Vagina (tissue), 2 donors: ENCODE measurements at places on chromosomes 6 and 20.
A peak's percentile ranks its signal among the peaks of the same experiment; 100 is the strongest.

- DNase-seq = no peak
Measured at GRCh38 chr6:131060311-131060710, 2.7 kb downstream of the EPB41L2 start.

GRCh38 chr6:109238396-109238795 lies 143.1 kb downstream of the CEP57L1 start:
- no peak for DNase-seq

GRCh38 chr6:156976216-156977127 lies 199.3 kb downstream of the ARID1B start:
- DNase-seq = no peak

GRCh38 chr6:143592335-143592734 lies 80.8 kb upstream of the FUCA2 start:
- no peak for DNase-seq

GRCh38 chr6:7249946-7250643 lies 62.9 kb downstream of the SSR1 start:
- DNase-seq = no peak

DNA sequence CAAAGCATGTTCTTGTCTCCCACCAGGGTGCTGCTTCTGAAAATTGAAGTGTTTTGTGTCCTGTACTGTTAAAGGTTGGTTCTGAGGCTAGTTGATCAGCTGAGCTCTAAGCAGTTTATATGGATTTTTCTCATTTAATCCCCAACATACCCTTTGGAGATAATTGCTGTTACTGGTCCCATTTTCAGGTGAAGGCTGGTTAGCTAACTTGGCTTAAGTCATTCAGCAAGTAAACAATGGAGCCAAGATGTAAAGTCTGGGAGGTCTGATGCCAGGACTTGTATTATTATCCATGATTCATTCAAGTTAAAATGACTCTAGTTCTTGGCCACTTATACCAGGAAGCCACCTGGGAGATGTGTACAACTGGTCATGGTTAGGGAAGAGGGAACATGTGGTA lies 42.5 kb upstream of the FERMT1 start:
- DNase-seq = no peak

DNA sequence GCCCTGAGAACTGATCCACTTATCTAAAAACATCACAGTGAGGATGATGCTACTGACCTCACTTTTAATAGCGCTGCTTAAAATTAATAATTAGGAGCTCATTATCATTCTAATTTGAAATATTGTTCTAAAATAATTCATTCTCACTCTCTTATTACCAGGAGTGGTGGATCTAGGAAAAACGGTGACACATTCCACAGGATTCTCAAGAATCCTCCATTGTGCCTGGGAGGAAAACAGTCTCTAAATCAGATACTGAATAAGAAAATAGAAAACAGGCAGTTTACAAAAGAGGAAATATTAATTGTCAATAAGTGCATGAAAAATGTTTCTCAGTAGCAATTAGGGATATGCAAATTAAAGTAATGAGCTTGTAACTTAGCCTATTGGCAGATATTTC lies 187.4 kb downstream of the TENT5A start:
- DNase-seq = no peak

GRCh38 chr6:43075670-43076463 lies at the start of gene PTK7:
Gene PTK7, plus strand, starts transcription at chr6:43076314. Its CDS starts 175 bp downstream, at chr6:43076489.
- no peak for DNase-seq

- DNase-seq = no peak
Measured at GRCh38 chr6:128000363-128000762, 99.5 kb upstream of the THEMIS start.

DNA sequence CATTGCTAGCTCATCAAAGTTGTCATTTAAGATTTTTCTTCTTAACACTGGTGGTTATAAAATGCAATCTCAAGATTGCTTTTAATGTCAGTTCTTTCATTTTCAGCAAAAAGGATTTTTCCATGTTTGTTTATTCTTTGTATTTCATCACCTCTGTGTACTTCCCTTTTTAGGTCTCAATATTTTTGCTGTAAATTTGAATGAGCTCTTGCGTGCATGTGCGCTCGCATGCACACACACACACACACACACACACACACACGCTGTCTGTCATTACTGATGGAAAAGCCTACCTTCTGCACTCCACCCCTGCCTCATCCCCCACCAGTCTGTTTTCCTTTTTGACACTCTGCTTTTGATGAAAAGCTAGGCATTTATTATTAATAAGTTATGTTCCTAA lies 85.3 kb upstream of the FYN start:
- DNase-seq = no peak

DNA sequence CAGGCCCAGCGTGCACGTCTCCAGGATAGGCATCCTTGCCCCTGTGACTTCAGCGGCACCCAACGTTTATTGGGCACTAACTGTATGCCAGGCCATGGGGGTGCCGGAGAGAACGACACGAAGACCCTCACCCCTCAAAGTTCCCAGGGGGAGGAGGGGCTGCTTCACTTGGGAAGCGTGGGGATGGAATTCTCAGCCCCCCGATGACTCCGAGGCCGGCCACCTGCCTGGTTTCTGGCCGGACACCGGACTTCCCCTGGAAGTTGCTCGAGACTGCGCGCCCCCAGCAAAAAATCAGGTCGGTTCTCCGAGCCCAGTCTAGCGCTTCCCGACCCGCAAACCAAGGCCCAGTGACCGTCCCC lies 275 bp upstream of the MAVS start:
- DNase-seq = no peak

- no peak for DNase-seq
Measured at GRCh38 chr20:47106786-47107185, 212.1 kb downstream of the EYA2 start.

- DNase-seq = no peak
Measured at GRCh38 chr20:63161176-63161651, 54.7 kb downstream of the YTHDF1 start.

DNA sequence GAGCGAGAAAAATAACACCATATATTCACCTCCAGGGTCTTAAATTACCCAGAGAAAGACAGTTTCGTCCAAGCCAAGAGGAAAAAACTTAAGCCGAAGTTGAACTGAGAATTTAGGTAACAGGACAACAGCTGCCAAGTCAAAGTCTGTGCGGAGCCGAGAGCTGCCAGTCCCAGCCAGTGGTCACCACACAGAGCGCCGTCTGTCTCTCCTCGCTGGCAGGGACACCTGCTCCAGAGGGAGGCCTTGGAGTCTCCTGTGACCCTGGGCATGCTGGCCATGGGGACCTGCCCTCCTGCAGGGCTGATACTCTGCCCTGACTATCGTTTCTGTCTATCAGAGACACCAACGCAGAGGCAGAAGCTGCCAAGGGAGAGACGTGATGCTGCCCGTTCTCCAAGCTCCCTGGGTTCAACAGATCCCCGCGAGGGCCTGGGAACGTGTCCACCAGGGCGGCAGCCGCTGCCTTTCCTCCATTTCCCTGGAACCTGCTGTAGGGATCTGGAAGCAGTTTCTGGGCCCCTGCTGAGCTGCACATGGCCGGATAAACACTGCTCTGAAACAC lies 341.3 kb downstream of the SMOC2 start:
- DNase-seq = peak; percentile 82

GRCh38 chr20:31858760-31859083 lies 11.6 kb downstream of the DUSP15 start:
- no peak for DNase-seq

- no peak for DNase-seq
Measured at GRCh38 chr6:22030730-22031619, 265.9 kb downstream of the PRL start.

DNA sequence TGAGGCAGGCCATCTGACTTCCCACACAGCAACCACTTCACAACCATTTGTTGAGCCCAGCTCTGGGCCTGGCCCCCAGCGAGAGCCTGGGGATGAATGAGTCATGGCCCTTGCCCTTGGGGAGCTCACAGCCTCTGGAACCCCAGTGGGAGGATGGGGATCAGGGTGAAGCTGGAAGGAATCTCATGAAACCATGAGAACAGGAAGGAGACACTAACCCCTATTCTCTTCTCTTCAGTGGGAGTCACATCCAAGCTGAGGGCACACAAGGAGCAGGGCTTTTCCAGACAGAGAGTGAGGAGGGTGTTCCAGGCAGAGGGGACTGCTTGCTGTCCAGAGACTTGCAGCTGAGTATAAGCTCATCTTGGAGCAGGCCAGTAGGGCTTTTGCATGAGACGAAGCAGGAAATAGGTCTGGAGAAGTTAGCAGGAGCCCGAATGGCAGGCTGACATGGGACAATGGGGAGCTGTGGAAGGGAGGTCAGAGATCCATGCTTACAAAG lies 7.5 kb downstream of the FOXS1 start:
- DNase-seq = no peak

- no peak for DNase-seq
Measured at GRCh38 chr6:37860226-37860839, 40.8 kb downstream of the ZFAND3 start.

DNA sequence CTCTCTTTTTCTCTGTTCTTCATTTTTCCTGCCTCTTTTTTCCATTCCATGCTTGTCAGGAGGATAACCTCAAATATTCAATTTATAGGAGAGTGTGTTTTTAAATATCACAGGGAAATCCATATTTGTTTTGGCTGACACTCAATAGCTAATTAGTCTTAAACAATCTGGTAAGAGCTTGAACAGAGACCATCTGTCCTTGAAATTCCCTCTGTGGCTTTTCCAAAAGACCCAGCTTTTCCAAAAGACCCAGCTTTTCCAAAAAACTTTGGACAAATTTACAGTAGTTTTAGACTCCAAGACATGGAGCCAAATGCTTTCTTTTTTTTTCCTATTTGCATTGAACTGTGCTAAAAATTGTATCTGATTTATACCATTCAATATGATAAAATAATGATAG lies 127.4 kb upstream of the FAM83B start:
- DNase-seq = no peak

GRCh38 chr20:61308477-61308774 lies 56.4 kb downstream of the CDH4 start:
- DNase-seq = no peak

DNA sequence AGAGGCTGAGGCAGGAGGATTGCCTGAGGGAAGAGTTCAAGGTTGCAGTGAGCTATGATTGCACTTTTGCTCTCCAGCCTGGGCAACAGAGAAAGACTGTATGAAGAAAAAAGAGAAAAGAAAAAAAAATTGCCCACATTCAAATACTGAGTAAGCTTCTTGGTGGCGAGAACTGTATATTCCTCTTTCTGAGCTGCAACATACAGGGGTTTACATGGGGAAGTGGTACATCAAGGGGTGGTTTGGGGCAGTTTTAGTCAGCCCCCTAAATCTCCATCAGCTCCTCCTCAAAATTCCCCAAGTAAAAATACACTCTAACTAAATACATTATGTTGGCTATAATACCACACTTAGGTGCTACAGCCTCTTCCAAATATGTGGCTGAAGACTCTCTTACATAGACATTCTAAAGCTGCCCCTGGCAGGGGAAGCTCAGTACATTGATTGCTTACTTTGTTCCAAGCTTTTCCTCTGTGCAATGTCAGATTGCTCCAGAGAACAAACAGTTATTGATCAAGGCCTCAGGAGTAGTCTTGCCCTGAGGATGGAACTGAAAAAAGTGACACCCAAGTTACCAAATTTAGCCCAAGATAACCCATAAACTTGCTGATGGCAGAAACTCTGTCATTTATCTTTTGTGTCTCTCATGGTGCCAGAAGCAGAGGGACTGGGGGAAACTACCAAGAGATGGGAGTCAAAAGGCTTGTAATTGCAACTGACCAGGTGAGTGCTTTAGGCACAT lies 107.4 kb upstream of the RIPOR2 start:
- no peak for DNase-seq

DNA sequence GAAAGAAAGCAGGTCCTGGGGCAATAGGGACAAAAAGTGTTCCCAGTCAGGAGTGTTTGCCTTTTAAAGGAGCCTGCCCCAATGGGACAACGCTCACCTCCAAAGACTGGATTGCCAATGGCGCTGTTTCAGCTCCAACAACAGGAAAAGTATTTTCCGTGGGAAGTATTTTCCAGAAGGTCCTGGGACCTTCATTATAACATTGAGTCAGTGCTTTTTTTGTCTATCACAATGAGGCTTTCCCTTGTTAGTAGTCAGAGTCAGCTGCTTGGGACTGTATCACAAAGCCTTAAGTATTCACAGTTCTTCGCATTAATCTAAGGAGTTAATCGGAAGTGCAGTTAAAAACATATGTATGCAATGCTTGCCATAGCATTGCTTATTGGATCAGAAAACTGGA lies 17.3 kb downstream of the TRAF3IP2 start:
- DNase-seq = no peak

DNA sequence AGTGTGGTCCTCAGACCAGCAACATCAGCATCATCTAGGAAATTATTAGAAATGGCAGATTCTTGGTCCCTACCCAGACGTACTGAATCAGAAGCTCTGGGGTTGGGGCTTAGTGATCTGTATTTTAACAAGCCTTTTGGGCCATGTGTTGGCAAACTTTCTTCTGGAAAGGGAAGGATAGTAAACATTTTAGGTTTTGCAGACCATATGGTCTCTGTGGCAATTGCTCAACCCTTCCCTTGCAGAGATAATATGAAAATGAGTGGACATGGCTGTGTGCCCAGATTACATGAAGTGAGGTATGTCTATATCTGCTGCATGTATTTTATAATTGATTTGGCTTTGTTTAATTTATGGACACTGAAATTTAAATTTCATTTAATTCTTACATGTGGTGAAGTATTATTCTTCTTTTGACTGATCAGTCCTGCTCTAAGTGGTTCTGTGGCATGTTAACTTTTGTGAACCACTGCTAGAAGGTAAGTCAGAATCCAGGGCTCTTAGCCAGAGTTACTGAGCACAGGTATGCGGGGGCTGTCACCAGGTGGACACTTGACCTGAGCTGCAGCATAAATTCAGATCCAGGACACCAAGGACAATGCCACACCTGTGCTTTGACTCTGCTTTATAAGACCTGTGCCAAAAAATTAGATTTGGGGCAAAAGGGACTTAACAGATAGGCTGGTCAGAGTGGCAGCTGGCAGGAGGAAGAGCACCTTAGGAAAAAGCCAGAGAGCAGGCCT lies 43.2 kb downstream of the LY86 start:
- no peak for DNase-seq

- no peak for DNase-seq
Measured at GRCh38 chr6:134352786-134353480, 35.0 kb upstream of the SGK1 start.

DNA sequence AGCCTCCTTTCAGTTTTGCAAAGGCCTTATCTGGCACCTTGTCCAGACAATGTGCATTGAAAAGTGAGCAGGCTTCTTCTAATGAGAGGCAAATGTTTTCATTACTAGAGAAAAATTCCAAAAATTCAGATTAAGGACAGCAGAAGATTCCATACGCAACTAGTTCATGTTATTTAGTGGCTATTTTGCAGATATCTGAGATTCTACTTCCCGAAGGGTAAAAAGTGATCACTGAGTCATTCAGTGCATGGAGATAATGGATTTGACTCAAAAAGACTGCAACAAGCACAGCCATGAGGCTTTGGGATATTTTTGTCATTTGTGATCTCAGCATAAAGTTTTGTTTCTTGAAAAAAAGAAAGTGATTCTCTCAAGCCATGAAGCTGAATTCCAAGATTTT lies 29.9 kb downstream of the METTL24 start:
- DNase-seq = no peak

DNA sequence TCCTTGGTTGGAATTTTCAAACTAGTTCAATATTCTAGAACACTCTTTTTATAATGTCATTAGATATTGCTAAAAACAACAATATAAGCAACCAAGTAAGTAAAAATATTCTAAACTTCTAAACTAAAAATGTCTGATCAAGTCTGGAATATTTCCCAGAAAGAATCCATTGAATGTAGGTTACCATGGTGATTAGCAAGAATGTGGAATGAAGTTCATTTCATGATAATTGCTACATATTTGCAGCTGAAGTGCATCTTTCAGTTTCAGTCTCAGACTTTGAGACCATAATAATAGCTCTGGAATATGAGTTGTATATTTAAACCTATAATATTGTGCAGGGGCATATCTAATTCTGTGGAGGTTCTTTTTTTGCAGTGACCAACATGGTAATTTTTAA lies 61.0 kb upstream of the NKAIN2 start:
- no peak for DNase-seq
